Dermis blood vessel endothelial cell (primary cell): ENCODE measurements at places on chromosomes 4 and X.

GRCh38 chr4:109355835-109356234 is 53.4 kb upstream of the COL25A1 start:
- DNase-seq, result no peak

- no peak for DNase-seq
Measured at GRCh38 chr4:3418029-3418762, 23.6 kb upstream of the HGFAC start.

DNA sequence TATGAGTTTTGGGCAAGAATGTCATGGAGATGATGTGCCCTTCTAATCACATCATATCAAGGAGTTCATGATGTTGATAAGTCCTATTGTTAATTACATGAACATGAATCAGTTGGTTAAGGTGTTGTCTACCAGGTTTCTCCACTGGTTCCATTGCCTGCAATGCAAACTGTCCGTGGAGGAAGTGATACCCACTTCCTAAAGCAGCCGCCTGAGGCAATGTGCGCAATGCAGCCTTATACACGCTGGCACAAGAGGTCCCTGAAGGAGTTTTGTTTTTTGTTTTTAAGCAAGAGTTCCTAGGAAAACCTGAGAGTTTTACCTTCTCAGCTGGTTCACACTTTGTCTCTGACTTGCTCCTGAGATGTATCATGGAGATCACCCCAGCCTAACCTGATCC is 5.9 kb upstream of the GPKOW start:
- DNase-seq, result no peak

DNA sequence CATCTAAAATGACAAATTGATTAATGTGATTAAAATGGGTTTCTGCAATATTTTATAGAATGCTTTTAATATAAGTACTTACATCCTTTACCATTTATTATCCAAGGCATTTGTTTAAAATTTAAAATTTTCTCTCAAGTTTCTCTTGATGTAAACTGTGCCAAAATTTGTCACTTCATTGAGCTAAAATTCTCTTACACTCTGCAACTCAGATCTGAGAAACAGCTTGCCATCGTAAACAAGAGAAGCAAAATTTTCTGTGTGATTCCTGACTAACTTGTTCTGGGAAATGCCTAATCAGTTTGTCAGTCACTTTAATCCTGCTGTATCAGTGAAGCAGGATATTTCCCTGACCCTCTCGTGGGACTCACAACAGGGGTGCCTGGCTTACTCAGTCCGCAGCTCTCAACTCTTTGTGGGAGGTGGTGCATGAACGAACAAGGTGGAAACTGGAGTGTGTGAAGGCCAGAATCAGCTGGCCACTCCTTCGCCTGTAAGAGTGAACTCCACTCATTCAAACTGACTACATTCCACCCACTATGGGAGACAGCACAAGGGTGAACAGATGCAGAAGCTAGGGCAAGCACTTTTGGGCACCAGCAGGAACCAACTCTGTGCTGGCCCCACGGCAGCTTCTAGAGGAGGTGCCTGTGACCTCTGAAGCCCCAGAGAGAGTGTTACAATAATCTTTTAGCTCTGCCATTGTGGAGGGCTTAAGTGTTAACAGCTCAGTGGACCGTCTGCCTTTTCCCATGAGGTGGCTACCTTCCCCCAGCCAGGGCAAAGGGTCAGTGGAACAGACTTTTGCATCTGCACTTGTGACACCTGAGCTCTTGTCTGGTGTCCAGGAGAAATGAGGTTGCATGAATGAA is 349.4 kb downstream of the FAT4 start:
- DNase-seq, result no peak

DNA sequence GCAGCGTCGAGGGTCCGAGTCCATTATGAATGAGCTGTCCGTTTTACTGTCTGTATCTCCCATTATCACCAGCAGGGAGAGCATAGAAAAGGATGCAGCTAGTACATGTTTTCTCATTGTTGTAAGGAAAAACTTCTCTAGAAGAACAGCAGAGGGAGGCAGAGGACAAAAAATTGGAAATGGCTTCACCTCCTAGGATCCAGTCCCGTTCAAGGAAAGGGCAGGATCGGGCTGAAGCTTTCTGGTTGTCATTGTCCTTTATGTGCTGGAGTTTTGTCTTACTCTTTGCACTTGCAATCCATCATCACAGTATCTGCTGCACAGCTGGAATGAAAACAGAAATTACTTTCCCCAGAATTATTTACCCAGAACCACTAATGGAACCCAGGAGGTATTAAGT is 14.7 kb downstream of the NDP start:
- DNase-seq, result peak; percentile 85

DNA sequence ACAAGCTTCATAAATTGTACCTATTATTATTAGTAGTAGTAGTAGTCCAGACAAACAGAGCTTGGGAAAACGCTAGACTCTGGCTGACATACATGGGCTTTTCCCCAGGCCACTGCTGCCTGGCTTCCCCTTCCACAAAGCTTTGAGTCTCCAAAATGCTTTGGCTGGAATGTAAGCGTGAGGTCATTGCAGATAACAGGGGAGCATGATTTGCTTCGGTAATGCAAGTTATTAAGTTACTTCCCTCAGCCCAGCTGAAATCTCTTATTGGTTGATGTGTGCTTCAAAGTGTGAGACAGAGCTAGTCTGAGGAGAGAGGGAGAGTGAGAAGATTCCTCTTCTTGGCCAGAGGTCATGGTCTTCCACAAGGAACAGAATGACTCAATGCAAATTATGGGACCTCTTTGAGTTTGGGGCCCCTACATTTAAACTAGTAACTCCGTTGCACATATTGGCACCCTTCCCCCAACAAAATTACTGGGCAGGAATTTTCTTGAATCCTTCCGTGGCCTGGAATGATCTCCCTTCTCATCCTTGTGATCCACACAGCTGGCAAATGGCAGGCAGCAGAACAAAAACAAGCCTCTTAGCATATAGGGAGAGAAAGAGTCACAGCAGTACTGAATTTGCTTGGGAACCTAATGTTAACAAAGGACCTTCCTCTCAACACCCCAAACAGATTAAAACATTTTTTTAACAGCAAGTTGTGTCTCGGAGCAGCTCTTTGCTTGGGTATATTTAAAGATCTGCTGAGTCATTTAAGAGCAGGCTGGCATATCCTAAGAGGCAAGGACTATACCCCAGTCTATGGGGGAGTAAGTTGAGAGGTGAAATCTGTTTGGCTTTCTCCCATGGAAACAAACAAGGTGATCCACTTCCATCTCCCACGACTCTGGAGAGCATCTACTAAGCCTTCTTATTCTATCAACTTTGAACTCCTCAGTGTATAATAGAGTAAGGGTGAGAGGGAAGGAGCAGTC is 19.9 kb downstream of the AR start:
- no peak for DNase-seq

- DNase-seq, result no peak
Measured at GRCh38 chr4:714087-714486, 8.5 kb downstream of the PCGF3 start.

- peak; percentile 74 for DNase-seq
Measured at GRCh38 chrX:9708923-9709553, 56.6 kb downstream of the GPR143 start.

DNA sequence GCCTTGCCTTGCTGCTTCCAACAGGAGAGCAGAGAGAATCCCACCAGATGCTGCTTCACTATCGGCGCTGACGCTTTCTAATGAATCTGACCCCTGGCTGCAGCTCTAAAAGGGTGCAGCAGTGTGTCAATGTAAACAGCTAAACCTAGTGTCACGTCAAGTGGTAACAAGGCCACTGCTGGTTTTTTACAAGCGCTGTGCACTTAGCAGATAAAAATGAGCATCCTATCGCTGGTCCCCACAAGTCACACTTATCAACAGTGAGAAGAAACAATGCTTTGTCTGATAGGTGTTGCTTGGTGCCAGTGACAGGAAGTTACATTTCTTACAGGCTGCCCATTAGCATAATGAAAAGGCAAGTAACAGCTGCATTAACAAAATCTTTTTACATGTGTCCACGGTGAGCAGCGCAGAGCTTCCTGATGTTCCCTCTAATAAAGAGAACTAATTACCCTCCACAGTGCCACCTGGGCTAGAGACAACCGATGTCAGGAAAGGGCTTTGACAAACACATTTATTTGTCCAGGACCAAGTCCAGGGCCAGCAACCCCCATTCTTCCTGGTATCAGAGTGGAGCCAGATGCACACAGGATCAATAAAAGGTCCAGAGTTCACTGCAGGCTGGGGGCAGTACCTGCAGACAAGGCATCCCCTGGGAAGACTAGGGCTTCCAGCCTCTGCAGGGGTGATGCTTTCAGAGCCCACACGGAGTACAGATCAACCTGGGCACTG is 176.0 kb downstream of the MGST2 start:
- peak; percentile 25 for DNase-seq

DNA sequence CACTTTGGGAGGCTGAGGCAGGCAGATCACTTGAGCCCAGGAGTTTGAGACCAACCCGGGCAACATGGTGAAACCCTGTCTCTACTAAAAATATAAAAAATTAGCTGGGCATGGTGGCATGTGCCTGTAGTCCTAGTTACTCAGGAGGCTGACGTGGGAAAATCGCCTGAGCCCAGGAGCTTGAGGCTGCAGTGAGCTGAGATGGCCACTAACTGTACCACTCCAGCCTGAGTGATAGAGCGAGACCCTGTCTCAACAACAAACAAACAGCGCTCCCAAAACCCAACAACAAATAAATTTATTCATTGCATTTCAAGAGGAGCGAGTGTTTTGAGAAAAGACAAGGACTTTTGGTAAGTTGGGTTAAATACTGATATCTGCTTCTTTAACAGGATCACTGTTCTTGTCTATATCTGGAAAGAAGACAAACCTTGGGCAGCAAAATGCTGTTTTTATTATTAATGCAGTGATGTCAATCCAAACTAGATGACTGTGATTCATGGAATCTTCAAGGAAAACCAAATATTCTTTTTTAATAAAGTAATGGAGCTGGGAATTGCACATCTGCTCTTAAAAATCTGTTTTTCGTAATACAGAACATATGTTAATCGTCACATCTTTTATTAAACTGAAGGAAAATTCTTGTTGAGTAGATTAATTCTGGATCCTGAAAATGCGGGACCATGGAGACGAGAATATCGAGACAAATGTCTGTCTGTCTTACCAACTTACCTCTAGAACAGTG is 90.8 kb upstream of the LIMCH1 start:
- DNase-seq, result no peak

GRCh38 chr4:13985837-13986236 is 358.3 kb upstream of the BOD1L1 start:
- no peak for DNase-seq

GRCh38 chrX:11789809-11790208 is 31.8 kb downstream of the MSL3 start:
- DNase-seq, result no peak

DNA sequence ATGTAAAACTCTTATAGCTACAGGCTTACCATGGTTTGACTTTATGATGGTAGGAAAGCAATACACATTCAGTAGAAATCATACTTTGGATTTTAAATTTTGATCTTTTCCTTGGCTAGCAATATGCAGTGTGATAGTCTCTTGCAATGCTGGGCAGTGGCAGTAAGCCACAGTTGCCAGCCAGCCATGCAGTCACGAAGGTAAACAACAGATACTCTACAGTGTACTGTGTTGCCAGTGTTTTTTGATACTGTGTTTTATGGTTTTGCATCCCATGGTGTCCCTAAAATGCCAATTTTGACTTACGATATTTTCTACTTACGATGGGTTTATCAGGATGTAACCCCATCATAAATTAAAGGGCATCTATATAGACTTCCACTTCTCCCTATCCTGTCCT is 24.8 kb upstream of the KLF3 start:
- no peak for DNase-seq

DNA sequence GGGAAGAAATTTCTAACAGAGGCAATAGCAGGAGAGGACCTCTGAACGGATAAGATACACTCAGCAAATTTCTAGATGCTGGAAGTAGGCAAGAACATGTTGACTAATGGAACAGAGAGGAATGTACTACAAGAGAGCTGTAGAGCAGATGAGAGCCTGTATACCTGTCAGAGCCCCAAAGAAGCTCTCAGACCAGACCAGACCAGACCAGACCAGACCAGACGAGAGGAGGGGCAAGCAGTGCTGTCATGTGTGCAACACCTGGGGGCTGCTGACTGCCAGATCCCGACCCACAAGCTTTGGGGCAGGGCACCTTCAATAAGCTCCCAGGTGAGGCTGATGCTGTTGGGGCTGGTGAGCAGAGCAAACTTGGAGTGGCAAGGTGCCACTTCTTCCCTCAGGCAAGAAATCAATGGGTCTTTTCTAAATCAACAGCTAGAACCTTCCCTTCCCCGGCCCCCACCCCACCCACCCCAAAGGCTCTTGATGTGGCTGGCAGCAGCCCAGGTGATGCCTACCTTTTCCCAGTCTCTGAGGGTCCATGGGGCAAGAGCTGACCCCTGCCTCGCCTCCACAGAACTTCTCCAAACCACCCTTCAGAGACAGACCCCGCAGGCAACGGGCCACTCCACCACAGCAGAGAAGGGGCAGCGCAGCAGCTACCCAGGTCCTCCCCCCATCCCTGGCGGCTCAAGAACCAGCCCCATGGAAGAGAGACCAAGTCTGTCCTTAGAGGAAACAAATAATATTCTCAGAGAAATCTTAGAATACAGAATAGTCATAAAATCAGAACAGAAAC is 32.7 kb downstream of the MECP2 start:
- no peak for DNase-seq
